ENCODE measurements at places on chromosomes 2 and 18.

GRCh38 chr2:105294844-105295481, 34.6 kb downstream of the TGFBRAP1 start:
- DNase-seq = peak; percentile 43

DNA sequence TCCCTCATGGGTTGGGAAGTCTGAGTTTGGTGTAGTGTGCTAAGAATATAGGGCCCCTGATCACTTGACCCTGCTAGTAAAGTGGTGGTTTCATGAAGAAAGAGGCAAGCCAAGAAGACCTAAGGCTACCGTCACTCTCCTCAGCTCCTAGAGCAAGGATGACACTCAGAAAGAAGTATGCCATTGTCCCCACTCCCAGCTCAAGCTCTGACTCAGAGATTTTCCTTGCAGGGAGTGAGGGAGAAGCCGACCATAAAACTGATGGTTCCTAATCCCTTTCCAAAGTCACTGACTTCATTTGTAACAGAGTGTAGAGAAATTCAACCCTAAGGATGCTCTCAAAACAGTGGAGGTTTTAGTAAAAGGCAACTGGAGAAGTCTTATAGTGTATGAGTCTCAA, 80.9 kb downstream of the ICA1L start:
- DNase-seq = no peak

DNA sequence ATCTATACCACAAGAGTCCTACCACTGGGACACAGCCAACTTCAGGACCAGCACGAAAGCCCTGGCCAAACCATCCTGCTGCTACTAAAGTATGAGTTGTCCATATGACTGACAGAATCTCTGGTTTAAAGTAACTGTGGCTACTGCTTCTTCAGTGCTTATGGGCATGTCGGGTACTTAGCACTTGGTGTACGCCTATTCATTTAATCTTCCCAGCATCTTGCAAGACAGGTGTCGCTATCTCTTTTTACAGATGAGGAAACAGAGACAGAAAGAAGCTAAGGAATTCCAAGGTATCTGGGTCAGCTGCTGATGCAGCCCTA, 203.4 kb upstream of the ID2 start:
- DNase-seq = no peak

- no peak for DNase-seq
Measured at GRCh38 chr2:207792244-207792785, 22.6 kb upstream of the FZD5 start.

DNA sequence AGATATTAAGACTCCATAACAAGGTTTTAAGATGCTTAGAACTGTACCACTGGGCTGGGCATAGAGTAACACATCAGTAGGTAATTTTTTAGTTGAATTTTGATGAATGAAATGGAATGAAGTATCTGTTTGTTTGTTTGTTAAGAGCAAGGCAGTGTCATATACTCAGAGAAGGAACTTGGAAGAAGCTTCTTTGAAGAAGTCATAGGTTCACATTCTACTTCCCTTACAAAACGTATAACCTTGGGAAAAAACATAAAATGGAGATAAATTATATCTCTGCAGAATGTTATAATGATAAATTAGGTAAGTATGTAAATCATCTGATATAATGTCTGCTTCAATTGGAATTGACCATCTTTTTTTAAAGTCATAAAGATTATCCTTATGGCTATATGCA, 122.1 kb upstream of the SLC39A10 start:
- DNase-seq = no peak

DNA sequence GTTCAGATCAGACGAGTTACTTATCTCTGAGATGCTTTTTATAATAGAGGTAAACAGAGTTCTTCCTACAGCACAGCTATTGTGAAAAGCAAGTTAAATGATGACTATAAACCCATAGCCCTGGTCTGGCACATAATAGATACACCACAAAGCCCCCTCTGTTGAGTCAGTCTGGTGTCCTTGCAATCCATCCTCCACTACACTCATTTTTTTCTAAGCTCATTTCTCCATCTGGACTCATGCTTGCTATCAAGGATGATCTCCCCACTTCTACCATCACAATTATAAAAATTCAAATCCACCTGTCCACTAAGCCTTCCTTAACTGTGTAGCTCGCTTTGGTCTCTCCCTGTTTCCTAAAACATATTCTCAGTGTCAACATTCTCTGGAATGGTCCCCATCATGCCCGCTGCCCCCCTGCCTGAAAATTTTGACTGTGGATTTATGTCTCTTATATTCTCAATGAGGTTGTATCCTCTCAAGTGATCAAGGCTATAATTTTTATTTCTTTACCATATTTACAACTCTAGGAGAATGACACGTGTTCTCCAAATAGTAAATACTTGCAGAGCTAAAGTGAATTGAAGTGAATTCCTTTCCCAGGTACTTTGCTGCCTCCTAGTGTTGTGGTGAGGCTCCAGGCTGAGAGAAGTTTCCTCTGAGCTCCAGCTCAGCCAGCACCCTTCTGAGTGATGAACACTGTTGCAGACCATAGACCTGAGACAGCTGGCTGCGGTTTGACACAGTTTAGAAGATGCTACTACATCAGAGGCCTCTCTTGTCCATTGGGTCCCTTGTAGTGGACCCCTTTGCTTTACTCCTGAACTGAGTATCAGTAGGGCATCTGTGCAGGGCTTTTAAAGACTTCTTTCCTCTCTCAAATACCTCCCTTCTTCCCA, 108.7 kb downstream of the DPP10 start:
- DNase-seq = peak; percentile 18

DNA sequence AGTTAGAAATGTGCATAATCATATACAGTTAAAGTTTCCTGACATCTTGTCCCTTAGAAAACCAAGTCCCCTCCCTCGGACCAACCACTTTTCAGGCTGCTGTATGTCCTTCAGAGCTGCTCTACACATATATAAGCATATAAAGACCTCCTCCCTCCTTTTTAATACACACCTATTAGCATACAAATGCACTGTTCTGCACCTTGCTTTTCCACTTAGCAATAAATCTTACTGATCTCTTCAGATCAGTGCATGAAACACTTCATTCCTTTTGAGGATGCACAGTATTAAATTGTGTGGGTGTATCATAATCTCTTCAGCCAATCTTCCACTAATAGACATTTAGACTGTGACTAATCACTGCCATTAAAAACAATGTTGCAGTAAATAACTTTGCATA, 79.8 kb downstream of the CNTNAP5 start:
- DNase-seq = no peak

GRCh38 chr18:48853588-48853987, 97.2 kb downstream of the SMAD7 start:
- no peak for DNase-seq

- DNase-seq = no peak
Measured at GRCh38 chr2:62489702-62490101, 16.3 kb downstream of the TMEM17 start.

- no peak for DNase-seq
Measured at GRCh38 chr2:231449503-231450054, 14.7 kb downstream of the NCL start.

DNA sequence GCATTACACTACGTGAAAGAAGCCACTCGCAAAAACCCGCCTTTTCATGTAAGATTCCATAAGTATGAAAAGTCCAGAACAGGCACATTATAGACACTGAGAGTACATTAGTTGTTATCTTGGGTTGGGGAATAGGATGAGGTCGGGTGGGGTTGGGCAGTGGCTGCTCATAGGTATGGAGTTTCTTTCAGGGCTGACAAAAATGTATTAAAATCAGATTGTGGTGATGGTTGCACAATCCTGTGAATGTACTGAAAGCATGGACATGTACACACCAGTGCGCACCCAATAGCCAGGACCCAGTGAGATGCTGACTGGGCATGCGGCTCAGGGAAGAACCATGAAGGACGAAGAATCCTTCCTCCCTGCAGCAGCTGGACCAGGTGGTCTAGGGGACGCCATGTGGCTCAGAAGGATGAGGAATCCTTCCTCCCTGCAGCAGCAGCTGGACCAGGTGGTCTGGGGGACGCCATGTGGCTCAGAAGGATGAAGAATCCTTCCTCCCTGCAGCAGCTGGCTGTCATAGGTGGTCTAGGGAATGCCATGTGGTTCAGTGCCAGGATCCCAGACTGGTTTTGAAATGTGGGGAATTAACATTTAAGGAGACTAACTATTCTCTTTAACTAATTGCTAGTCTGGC, 50.1 kb downstream of the MBP start:
- DNase-seq = no peak

GRCh38 chr2:176854878-176855277, 357.7 kb upstream of the HNRNPA3 start:
- DNase-seq = peak; percentile 37

GRCh38 chr2:73997813-73998212, 13.1 kb downstream of the TET3 start:
- no peak for DNase-seq

GRCh38 chr2:221334481-221335218, 237.5 kb downstream of the EPHA4 start:
- DNase-seq = no peak

- DNase-seq = no peak
Measured at GRCh38 chr2:216903470-216903869, 43.6 kb upstream of the TNP1 start.

- DNase-seq = no peak
Measured at GRCh38 chr2:166282154-166282553, 93.6 kb downstream of the SCN9A start.

- DNase-seq = no peak
Measured at GRCh38 chr18:13379062-13379865, 160.7 kb downstream of the LDLRAD4 start.

- DNase-seq = no peak
Measured at GRCh38 chr2:142874293-142874814, 3.1 kb upstream of the KYNU start.

DNA sequence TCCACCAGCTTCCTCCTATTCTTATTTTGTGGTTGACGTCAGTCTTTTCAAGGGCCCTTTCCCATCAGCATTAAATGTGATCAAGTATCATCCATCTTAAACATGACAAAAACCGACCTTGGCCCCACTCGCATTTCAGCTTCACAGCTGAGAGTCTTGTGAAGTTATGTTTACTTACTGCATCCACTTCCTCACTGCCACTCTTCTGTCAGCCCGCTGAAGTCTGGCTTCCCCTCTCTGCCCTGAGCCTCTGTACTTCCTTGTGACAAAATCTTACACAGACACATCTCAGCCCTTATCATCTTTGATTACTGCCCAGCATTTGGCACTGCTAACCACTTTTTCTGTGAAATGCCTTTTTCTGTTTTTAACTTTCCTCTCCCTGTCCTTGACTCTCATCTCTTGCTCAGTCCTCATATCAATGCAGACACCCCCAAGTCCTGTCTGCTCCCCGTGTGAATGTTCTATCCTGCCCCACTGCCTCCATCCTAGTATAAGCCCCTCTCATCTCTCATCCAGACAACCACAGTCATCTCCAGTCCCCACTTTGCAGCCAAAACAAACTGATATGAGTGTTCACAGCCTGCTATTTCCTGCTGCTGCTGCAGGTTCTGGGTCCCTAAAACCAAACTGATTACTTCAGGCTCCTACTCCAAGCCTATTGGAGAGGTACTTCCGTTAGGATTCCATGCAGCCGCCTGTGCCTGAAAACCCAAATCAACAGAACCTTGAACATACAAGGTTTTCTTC, 31.4 kb downstream of the FOSL2 start:
- peak; percentile 54 for DNase-seq

DNA sequence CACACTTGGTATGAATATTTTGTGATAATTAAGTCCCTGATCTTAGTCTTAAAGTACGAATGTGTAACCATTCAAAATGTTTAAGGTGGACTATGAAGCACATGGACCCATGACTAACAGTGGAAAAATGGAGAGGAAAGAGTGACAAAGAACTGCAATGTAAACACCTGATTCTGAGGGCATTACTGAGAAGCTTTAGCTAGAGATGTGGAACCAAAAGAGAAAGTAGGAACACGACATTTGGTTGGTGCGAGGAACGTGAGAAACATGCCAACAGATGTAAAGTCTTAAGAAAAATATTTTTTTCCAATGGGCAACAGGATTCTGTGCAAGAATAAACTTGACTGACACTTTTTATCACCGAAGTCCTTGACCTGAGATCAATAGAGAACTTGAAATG, 1618.6 kb downstream of the DPP10 start:
- DNase-seq = no peak

- peak; percentile 21 for DNase-seq
Measured at GRCh38 chr2:85273738-85274731, 53.8 kb downstream of the TGOLN2 start.

DNA sequence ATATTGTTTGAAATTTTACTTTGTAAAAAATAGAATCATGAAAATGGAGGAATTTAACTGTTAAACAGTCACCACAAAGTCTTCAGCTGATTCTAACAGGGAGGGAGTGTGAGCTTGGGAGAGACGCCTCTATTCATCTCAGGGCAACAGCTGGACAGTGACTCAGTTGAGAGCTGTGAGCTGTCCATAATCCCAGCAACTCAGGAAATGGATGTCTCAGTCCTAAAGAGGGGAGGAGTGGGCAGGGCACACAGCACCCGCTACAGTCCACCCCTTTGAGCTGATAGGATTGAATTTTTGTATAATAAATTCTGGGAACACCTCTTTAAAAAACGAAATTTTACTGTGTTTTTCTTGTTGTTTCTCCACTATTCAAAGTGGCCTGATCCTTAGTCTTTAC, 255.1 kb upstream of the THUMPD2 start:
- DNase-seq = no peak

DNA sequence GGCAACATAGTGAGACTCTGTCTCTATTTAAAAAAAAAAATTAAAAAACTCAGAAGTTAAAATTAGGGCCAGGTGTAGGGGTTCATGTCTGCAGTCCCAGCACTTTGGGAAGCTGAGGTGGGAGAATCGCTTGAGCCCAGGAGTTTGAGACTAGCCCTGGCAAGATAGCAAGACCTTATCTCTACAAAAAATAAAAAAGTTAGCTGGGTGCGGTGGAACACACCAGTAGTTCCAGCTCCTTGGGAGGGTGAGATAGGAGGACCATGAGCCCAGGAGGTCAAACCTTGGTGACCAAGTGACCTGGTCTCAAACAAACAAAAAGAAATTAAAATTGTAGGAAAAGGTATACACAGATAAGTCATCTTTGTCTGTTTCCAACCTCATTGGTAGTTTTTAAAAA, 11.3 kb downstream of the TTLL4 start:
- DNase-seq = no peak

GRCh38 chr2:124683536-124684428, 658.7 kb downstream of the CNTNAP5 start:
- no peak for DNase-seq

DNA sequence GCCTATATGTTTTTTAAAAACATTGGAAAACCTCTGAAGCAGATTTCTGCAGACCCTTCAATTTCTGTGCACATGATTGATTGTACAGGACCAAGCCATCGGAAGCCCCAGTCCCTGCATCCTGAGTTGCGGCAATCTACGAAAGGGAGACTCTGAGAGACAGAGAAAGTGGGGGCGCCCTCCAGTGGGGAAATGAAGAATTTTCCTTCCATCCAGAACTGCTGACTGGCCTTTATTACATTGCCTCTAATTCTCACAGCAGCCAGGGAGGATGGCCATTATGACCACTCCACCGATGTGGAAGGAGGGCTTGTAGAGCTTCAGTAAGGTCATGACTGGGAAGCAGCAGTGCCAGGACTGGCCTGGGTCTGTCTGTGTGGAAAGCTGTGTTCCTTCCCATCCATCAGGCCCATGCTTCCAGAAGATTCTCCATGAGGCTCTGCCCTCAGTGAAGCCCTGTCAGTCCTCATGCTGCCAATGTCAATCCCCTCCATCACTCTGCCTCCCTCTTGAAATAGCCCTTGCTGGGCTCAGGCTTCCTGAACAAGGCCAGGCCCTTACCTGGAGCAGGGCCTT, 20.0 kb upstream of the RESP18 start:
- DNase-seq = peak; percentile 63

- DNase-seq = no peak
Measured at GRCh38 chr2:38128653-38129052, 52.7 kb upstream of the CYP1B1 start.

GRCh38 chr2:200742426-200742825, 69.3 kb upstream of the BZW1 start:
- DNase-seq = no peak

- no peak for DNase-seq
Measured at GRCh38 chr2:76330865-76331264, 620.1 kb upstream of the GCFC2 start.

Measured in activated CD4-positive, alpha-beta T cell treated with anti-CD3 and anti-CD28 coated beads, Interleukin-2, amount 50 U/mL, for 16 hours (primary cell).